ENCODE measurements at places on chromosomes 13 and 19.

DNA sequence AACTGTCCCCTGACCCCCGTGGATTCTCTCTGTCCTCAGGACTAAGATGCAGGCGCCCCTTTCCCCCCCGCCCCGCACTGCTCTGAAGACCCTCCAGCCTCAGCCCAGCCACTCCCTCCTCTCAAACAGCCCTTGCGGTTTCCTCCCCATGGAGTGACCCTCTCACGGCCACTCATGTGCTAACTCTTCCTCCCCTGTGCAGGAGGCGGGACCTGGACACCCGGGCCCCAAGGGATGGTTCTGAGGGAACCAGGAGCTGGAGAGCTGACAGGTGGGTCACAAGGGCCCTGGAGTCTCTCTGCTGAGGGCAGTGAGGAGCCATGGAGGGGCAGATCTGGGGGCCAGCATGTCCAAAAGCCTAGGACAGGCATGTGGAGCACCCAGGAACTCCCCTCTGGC is 1.9 kb downstream of the ISOC2 start:
- peak; percentile 73 for DNase-seq

DNA sequence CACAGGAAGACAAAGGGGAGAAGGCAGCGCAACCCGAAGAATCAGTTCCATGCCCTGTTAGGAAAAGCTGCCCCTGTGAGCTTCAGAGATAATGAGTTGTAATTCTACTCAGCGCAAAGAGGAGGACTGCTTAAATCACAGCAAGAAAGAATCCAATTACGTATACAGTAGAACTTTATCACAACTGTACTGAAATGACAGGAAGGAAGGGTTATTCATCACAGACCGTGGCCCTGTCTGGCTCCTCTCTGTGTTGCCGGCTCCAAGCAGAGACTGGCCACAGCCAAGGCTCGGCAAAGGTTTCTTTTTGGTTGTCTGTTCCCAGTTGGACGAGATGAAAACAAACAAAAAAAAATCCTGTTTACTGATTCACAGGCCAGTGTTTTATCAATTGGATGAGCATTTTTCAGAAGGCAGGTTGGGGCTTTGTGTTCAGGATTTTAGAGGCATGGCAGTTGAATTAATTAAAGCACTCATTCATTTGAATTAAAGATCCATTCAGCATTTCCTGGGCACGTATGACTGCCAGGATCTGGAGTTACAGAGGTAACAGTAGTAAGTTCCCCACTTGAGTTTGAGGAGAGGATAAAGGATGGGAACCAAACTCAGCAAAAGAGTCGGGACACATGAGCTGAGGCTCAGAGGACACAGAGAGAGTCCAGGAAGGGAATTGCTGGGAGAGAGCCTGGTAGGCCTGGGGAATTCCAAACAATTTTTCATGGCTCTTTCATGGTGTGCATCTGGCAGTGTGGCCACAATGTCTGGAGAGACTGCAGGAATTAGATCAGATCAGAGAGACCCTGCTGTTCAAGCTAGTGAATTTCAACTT is 341.0 kb downstream of the DNAJC15 start:
- DNase-seq: no peak

DNA sequence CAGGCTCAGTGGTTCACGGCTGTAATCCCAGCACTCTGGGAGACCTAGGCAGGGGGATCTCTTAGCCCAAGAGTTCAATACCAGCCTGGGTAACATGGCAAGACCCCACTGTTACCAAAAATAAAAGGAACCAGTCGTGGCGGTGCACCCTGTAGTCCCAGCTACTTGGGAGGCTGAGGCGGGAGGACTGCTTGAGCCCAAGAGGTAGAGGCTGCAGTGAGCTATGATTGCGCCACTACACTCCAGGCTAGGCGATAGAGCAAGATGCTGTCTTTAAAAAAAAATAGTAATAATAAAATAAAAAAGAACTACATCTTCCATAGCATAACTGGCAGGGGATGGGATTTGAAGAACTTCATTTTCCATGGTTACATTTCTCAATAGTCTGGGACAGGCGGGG is 3.0 kb downstream of the LYPD3 start:
- DNase-seq: no peak

GRCh38 chr19:5692723-5693194 is 2.7 kb downstream of the RPL36 start:
- no peak for DNase-seq

- DNase-seq: no peak
Measured at GRCh38 chr13:46527237-46527636, 25.7 kb upstream of the LRCH1 start.

DNA sequence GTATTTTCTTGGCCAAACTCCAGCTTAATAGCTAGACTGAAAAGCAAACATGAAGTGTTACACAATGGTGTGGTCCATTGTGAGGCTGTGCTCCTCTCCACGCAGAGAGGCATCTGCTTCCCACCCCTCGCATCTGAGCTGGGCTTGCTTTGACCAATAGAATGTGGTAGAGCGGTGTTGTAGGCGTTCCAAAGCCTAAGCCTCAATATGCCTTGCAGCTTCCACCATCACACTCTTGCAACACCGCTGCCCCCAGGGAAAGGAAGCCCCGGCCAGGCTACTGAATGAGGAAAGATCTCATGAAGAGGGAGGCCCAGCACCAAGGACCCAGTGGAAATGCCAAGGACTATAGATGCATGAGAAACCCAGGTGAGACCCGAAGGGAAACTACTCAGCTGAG is 9.4 kb downstream of the FLT1 start:
- DNase-seq: no peak

- peak; percentile 25 for DNase-seq
Measured at GRCh38 chr19:23286477-23286876, 36.3 kb upstream of the ZNF724 start.

GRCh38 chr13:111897846-111898215 is 169.1 kb upstream of the SOX1 start:
- no peak for DNase-seq

GRCh38 chr13:24745861-24746617 is 17.9 kb upstream of the RNF17 start:
- no peak for DNase-seq

- no peak for DNase-seq
Measured at GRCh38 chr13:37107456-37107855, 2.0 kb upstream of the CSNK1A1L start.

DNA sequence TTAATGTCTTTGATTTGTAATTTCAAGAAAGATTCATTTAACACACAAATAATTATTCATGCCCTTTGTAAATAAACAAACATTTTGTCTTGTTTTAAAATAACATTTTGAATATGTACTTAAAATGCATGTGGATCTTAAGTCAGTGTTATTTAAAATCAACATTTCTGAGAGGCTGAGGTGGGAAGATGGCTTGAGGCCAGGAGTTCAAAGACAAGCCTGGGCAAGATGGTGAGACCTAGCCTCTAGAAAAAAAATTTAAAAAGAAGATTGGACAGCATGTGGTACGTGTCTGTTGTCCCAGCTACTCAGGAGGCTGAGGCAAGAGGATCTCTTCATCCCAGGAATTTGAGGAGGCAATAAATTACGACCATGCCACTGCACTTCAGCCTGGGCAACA is 1268.2 kb downstream of the SLITRK1 start:
- no peak for DNase-seq

DNA sequence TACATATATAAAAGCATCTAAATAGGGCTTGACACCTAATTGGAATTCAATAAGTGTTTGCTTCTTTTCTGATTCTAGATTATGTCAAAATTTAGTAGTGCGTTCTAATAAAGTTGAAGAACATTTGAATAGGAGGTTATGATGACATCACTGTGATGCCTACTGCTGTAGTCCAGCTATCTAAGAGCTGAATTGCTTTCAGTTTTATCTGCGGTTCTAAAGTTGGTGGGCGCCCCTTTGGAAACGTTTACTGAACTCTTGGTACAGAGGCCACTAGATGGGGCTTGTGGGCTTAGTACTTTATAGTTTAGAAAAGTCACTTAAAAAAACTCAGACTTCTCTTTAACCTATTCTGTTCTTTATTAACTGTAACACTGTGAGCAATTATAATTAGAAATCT is 776.9 kb downstream of the GPC5 start:
- peak; percentile 23 for DNase-seq

All from HAP-1 (cell line).